T-cell (primary cell): ENCODE measurements at places on chromosomes 11 and 22. TPM values are rescaled to one million over a fixed set of nuclear protein-coding genes. Genes with fewer than 3 reads are reported as not detected.

DNA sequence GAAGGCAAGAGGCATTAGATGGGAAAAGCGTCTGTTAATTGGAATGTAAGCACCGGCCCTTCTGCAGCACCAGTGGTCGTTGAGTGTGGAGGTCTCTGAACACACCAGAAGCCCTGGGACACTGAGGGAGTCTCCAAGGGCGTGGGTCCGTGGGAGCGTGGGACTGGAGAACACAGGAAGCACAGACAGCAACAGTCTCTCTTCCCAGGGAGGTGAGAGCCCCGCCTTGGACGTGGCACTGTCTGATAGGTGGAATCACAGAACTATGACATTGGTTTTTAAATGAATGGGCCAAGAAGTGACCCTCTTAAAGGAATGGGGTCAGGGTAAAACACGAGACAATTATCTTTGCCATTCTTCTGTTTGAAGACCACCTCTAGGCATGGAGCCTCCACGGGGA is 28.1 kb upstream of the BID start:
- DNase-seq: no peak

DNA sequence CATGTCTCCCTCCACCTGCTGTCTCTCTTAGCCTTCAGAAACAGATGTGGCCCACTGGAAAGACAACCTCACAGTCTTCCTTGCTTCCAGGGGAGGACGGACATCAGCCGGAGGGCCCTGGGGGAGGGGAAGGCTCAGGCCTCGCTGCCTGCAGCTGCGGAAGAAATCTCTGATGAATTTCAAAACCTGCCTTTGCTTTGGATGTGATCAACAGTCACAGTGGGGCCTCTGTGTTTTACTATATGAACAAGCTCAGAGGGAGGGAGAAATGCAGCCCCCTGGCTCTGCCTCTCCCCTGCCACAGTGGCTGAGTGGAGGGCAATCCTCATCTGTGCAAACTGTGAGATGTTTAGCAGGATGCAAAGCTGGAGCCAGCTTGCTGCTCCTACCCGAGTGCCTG is 282.8 kb downstream of the NTM start:
- no peak for DNase-seq

The PATE2 gene
- total RNA-seq: not detected

- DNase-seq: no peak
Observed at GRCh38 chr22:39519681-39520225, 609 bp upstream of the ATF4 start.

DNA sequence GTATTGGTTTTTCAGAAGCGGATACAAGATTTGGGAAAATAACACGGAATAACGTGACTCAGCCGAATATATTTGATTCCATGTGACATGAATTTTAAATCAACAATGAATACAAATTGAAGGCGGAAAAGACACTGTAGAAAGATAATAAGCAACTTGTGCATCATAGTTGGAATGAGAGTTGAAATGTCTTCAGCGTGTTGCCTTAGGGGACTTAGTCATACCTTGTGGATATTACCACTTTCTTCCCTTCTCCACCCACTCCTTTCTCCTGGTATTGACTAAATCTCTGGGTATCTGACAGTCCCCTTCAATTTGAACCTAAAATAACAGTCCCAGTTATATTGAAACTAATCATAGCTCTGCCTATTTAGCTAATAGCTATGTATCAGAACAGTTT is 2373.1 kb upstream of the RAG2 start:
- no peak for DNase-seq

The ANKK1 gene
- 3.3 TPM for total RNA-seq

GRCh38 chr11:34928268-34928959 is 12.0 kb downstream of the PDHX start:
- no peak for DNase-seq

The BARX2 gene
- not detected for total RNA-seq
